HuH-7 (cell line): ENCODE measurements at places on chromosomes 5 and 9.

DNA sequence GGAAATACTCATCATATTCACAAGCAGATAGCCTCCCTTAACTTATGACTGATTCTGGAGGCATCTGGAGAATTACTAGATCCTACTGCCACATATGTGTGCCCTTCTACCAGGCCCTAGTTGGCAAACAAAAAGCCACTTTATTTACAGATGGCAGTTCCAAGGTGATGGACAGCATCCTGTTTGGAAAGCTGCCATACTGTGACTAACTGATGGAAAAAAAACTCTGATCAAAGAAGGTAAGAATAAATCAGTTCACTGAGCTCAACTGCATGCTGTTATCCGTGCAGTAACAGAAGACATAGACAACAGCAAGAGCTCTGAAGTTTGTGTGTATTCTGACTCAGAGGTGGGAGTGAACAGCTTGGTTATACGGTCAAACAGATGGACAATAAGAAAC, 279.8 kb upstream of the POU5F2 start:
- no peak for DNase-seq

GRCh38 chr9:86788456-86788855, 158.8 kb downstream of the GAS1 start:
- no peak for DNase-seq

DNA sequence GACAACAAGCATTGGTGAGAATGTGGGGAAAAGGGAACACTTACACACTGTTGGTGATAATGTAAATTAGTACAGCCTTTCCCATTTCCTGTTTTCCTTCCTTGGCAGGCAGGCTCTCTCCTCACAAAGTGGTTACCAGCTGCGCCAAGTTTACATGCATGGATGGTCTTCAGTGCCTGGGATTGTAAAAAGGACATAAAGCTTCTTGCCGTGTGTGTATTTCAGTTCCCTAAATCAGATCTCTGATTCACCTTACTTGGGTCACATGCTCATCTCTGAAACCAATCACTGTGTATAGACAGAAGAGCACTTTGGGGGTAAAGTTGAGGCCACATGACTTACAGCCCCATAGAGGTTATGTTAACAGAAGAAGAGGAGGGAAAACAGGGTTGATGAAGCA, 92.8 kb downstream of the CAVIN4 start:
- no peak for DNase-seq

GRCh38 chr9:18393340-18394130, 80.4 kb upstream of the ADAMTSL1 start:
- no peak for DNase-seq

GRCh38 chr5:139664727-139665351, 16.7 kb downstream of the CXXC5 start:
- no peak for DNase-seq

DNA sequence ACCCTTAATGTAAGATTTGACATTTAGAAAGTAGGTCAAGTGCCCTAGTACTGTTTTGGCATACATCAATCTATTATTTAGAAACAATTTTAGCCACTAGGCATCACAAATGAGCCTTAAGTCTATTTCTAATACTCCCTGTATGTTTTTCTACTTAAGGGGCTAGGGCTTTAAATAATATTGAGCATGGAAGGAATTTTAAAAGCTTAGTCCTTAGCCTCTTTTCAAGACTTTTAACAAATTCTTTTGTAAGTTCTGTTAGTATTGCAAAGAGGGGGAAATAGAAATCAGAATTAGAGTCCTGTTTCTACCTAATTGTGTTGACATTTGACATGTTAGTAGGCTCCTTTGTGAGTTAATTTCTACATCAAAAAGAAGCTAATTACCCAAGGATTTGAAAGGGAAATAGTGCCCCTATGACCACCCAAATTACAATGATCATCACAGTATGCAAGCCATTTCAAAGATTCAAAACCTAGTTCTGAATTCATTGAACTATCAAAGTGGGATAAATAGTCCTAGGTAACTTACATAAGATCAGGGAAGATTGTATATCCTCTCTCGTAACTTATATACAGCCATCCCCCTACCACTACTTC, 647.8 kb upstream of the ACO1 start:
- no peak for DNase-seq

GRCh38 chr9:137499858-137500661, 40.9 kb upstream of the NSMF start:
- DNase-seq = no peak

GRCh38 chr9:13429301-13430190, 150.1 kb upstream of the MPDZ start:
- DNase-seq = no peak

DNA sequence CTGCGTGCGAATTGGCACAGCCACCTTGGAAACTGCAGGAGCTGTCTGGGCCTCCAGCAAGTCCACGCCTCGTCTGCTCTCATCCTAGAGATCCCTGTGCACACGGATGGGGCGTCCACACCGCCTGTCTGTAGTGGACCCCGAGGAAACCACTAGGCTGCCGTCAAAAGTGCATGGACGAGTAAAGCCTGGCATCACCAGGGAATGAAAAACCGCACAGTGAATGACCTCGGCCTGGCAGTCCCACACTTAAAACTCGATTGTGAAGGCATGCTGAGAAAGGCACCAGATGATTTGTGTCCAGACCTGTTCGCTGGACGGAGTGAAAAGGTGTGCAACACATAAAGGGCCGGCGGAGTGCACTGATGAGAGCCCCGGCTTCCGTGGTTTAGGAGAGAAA, 50.8 kb downstream of the MRPL36 start:
- DNase-seq = no peak

DNA sequence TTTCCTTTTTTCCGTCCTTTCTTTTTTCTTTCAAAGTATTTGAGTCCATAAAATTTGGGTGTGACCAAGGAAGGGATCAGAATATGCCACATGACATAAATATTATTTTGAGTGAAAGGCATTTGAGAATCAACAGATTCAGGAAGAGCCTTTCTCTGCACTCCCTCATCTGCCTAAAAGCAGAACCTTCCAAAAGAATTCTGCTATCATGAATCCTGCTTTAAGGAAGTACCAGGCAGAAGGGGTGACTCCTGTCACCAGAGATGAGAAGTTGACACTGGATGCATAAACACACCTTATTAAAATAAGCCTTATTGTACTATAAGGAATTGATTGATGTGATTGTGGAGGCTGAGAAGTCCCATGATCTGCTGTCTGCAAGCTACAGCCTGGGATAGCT, 196.7 kb downstream of the SREK1 start:
- no peak for DNase-seq

DNA sequence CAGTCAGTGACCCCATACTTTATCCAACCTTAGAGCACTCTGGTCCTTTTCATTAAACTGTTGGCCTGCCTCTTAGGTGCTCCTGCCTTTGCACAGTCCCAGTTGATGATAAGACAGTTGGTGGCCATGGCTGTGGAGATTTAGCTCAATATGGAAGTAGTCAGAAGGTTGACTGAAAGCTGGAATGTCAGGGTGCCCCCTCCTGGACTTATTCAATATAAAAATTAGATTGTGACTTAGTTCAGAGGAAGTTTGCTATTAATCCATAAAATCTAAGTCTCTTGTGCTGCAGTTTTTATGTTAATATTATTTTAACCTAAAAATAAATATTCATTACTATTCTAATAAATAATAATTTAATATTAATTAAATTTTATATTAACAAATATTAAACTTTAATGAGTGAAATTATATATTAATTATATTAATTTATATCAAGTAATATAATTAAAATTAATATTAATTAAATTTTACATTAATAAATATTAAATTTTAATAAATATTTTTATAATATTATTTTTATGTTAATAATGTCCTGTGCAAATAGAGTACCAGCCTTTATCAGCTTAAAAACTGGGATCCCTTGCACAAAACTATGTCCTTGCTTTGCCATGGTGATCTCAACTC, 77.7 kb upstream of the ADAMTSL1 start:
- no peak for DNase-seq

- no peak for DNase-seq
Measured at GRCh38 chr5:93236807-93237421, 344.1 kb downstream of the NR2F1-AS1 start.

DNA sequence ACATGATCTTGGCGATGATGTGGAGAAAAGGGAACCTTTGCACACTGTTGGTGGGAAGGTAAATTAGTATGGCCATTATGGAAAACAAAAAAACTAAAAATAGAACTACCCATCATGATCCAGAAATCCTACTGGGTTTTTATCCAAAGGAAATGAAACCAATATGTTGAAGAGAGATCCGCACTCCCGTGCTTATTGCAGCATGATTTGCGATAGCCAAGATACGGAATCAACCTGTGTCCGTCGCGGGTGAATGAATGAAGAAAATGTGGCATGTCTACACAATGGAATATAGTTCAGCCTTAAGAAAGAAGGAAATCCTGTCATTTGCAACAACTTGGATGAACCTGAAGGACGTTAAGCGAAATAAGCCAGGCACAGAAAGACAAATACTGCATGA, 84.5 kb downstream of the TTLL11 start:
- no peak for DNase-seq

DNA sequence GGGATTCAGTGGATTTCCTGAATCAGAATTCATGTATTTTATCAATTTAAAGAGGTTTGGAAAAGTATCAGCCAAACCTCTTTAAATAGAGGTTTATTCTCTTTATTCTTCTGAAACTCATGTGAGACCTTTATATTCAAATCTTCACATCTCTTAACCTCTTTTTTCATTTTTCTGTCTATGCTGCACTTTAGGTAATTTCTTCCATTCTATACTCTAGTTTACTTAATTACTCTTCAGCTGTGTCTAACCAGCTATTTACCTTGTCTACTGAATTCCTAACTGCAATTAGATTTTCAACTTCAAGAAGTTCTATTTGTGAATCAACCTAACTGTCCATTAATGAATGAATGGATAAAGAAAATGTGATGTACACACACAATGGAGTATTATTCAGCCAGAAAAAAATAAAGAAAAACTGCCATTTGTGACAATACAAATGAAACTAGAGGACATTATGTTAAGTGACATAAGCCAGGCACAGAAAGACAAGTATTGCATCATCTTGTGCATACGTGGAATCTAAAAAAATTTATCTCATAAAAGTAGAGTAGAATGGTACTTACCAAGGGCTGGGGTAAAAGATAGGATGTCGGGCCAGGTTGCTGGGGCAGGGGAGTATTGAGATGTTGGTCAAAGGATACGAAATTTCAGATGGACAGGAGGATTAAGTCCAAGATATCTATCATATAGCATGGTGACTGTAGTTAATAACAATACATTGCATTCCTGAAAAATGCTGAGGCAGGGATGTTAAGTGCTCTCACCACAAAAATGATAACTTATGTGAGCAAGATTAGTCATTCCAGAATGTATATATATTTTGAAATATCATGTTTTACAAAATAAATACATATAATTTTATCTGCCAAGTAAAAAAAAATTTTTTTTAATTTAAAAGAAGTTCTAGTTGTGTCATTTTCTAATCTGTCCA, 129.5 kb upstream of the LRRTM2 start:
- no peak for DNase-seq

- DNase-seq = no peak
Measured at GRCh38 chr9:85516455-85516854, 225.3 kb downstream of the AGTPBP1 start.

DNA sequence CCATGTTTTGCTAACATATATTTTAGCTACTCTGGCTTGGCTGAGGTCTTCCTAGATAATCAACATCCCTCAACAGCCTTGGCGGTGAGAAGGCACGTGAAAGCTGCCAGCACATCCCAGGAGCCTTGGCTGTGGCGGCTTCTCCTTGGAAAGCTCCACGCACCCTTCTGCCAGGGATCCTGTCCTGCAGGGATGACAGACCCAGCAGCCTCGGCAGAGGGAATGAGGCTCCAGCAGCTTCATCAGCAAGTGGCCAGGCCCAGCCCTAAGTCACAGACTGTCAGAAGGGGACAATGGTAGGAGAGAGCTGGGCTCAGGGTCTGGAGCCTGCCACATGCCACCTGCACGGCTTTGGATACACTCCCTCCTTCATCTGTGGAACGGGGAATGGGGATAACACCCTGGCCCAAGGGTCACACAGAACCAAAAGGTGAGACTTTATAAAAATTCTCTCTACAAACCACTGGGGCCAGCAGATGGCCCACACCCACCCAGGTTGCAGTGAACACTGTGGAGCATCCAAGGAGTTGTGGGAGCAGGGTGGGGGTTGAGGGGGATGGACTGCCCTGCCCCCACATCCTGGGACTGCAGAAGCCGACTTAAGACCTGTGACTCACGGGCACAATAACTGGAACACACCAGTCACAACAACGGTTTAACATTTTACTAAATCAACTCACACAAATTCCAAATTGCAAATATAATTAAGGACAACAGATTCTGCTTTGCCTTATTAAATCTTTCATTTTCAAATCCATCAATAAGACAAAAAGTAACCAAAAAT, 65.1 kb downstream of the MACROH2A1 start:
- no peak for DNase-seq

GRCh38 chr5:181047921-181048320, 7.9 kb downstream of the BTNL9 start:
- no peak for DNase-seq

GRCh38 chr9:137056739-137057415, 3.0 kb upstream of the ENTPD2 start:
- no peak for DNase-seq

GRCh38 chr9:27771803-27772545, 198.7 kb upstream of the C9orf72 start:
- DNase-seq = no peak

- no peak for DNase-seq
Measured at GRCh38 chr5:154491941-154492340, 13.9 kb upstream of the HAND1 start.

DNA sequence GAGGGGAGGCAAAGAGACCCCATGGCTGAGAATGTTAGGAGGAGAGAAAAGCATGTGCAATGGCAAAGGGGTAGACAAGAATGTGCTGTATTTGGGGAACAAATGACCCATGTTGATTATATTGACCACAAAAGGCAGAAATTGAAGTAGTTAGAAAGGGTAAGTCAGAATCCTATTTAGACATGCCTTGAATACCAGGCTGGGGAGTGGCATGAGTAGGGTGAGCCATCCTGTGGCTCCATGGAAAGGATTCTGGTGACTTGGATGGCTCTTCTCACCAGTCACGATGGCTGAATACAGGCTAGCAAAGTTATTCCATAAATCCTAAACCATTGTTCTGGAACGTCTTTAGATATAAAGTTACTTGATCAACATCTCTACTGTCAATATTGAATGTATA, 73.4 kb upstream of the MEF2C start:
- DNase-seq = no peak

GRCh38 chr9:89986190-89986589, 381.4 kb downstream of the GADD45G start:
- no peak for DNase-seq

DNA sequence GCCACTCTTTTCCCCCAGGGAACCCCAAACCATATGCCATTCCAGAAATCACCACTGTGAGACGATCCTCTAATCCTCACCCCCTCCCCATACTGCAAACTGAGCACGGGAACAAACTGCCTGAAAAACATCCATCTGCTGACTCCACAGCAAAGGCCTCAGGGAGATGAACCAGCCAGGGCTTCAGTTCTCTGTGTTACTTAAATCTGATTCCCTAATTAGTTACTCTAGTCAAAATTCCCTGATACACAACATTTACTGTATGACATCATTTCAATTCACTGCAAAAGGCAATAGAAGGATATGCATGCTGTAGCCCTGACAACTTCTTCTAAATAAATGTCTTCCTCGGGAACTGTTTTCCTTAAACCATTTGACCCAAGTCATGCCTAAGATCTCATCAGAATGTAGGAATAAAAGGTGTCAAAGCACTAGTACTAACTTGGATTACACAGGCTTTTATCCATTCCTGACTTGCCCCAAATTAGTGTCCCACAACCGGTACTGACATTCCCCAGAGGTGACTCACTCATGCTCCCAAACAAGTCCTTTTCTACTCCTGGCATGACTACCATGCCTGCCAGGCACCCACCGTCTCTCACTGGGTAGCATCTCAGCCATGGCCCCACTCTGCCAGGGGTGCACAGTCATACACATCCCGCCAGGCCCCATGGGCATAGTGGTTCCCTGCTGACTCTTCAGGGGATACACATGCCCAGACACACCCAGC, 35.0 kb downstream of the MTX3 start:
- no peak for DNase-seq
